Inflammatory macrophage treated with lipopolysaccharide for 1 hour (primary cell): ENCODE measurements at places on chromosomes 3 and 15.

DNA sequence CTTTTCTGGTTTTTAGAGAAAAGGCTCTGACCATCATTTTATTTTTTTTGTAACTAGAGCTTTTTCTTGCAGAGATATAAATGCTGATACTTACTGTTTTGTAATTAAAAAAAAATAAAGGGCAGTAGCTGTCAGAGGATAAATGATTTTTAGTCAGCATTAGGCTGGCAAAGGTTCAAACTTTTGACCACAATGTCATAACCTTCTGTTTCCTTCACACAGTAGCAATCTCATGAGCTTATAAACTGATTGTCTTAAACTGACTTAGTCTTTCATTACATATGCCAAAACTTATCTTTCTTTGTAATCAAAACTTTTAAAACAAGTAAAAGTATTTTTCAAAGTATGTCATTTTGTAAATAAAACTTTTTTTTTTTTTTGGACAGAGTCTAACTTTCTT lies 841.9 kb downstream of the OTOL1 start:
- DNase-seq, result no peak

- DNase-seq, result no peak
These were observed 15.2 kb upstream of the IQCF6 start for GRCh38 chr3:51794206-51794605.

- DNase-seq, result no peak
These were observed 14.7 kb downstream of the THBS1 start for GRCh38 chr15:39595338-39596221.

- no peak for DNase-seq
These were observed 54.2 kb upstream of the RBMS3 start for GRCh38 chr3:29226706-29227105.

DNA sequence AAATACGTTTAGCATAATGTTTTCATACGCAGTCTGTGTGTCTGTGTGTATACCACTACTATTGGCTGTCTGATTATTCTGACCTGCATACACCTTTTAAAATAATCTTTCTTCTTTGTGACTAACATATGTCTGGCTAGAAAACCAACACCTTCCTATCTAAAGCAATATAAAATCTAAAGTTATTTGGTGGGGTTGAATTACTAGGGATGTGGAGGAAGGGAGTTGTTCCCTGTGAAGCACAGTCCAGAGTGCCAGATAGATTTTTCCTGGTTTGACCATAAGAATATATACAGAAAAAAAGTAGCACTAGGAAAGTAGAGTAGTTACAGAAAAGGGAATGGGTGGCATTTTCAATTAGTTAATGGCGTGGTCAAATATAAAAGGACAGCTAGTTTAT lies 918.8 kb downstream of the NAALADL2 start:
- DNase-seq, result no peak

DNA sequence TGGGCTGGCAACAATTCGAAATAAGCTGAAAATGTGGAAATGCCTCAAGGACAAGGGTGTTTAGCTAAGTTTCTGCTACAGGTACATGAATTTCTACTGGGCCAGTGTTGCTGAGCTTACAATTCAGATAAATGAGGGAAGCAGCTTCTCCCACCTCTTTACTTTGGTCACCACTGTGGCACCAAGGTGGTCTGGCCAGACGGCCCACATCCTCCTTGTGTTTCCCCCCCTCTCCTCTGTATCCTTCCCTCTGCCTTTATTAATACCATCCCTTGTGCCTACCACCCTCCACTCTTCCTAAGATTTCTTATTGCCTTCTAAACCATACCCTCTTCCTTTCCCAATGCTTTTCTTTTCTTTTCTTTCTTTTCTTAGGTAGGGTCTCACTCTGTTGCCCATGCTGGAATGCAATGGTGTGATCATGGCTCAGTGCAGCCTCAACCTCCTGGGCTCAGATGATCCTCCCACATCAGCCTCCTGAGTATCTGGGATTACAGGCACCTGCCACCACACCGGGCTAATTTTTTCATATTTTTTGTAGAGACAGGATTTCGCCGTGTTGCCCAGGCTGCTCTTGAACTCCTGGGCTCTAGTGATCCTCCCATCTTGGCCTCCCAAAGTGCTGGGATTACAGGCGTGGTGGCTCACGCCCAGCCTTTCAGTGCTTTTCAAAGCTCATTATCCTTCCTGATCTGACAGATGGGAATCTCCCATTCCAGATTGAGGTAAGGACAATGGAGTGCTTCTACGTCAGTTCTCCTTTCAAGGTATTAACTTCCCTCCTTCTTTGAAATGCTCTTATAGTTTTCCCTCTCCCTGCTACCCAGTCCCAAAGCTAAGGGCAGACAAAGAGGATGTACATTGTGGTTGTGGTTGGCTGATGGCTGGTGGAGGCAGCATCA lies 14.8 kb downstream of the ANXA2 start:
- DNase-seq, result no peak
